ENCODE measurements at places on chromosomes 4 and X.

DNA sequence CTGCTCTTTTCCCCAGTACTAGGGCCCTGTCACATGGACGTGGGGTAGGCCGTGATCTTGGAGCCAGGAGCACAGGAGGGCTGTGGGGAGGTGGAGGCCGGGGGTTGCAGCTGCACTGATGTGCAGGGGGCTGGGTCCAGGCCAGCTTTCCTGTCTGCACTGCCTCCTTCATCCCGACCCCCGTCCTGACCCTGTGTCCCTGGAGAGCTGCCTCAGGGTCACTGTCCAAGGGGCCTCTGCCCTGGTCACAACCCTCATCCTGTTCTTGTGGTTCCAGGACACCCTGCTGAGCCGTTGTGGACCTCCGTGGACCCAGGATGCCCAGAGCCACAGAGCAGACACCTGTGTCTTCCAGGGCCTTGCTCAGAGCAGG is 91.7 kb upstream of the ADRA2C start:
- DNase-seq: no peak

GRCh38 chr4:187618701-187619281 is 376.8 kb upstream of the ZFP42 start:
- DNase-seq: no peak

DNA sequence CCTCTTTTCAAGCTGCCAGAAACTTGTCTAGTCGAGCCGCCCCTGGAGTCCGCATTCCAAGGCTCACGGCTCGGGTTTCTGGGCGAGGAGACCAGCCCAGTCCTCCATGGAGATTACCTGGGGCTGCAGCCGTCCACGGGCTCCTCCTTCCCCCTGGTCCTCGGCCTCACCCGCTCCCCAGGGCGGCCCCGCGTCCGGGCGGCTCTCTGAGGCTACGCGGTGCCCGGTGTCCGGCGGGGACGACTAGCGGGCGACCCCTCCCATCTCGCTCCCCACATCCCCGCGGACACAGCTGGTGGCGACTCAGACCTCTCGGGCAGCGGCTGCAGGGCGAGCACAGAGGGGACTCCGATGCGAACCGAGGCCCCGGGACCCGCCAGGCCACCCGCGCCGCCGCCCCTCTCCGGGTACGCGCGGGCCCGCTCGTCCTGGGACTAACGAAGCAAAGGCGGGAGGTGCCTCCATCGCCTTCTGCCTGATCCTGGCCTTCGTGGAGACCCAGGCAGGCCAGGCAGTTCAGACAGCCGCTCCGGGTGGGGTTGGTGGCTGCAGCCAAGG is 159.4 kb downstream of the TRAM1L1 start:
- no peak for DNase-seq

DNA sequence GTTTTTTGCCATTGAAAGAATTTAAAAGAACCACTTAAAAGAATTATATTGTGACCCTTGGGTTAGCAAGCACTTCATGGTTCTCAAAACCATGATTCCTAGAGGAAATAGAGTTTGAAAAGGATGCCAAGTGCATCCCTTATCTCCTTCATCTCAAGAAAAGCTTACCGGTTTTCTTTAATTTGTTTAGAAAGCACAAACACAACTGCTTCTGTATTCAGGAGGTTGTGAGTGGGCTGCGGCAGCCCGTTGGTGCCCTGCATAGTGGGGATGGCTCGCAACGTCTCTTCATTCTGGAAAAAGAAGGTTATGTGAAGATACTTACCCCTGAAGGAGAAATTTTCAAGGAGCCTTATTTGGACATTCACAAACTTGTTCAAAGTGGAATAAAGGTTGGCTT is 13.5 kb downstream of the HHIP start:
- no peak for DNase-seq

GRCh38 chr4:84028340-84028739 is 470.8 kb downstream of the NKX6-1 start:
- no peak for DNase-seq

Data from NCI-H187 (cell line).